ENCODE measurements at places on chromosomes 16 and 17. TPM values are rescaled to one million over a fixed set of nuclear protein-coding genes. Genes with fewer than 3 reads are reported as not detected.

DNA sequence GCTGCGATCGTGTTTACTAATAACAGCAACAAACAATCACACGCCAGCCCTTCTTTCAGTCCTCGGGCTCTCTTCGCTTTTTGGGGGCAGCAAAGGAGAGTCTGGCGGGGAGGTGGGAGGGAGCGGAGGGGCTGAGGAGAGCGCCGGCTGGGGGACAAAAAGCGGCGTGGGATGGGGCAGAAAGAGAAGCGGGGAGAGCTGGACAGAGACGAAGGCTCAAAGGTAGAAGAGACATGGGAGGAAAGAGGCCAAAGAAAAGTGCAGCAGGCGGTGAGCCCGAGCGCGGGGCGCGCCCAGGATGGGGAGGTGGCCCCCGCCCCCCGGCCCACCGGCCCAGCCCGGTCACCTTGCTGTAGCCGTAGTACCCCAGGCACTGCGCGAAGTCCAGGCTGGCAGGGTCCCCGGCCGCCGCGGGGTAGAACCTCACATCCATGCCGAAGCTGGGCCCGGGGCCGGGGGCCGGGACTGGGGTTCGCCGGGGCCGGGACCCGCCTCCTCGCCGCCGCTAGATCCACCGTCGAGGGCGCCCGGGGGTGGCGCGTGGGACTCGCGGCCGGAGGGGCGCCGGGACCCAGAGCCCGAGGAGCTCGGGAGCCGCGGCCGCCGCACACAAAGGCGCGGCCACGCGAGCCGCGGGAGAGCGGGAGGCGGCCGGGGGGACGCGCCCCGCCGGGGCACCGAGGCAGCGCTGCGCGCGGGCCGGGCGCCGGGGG, 496 bp downstream of the TOX3 start:
- DNase-seq: no peak

- DNase-seq: no peak
Measured at GRCh38 chr16:6970171-6970857, 362.3 kb upstream of the RBFOX1 start.

DNA sequence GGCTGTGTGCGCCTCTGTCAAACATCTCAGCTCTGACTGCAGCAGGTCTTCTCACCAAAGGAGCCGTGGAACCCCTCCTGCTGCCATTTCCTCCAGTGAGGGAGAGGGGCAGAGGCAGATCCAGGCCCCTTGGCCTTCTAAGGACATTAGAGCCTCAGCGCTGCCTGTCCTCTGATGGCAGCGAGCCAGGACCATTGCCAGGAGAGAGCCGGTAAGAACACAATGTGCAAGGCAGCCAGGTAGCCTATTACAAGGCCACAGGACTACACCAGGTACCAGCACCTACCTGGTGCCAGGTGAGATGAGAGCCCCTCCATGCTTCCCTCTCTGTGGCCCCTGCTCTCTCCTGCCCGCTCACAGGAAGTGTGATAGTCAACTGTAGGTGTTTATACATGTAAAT, 11.0 kb downstream of the LRRC75A start:
- no peak for DNase-seq

- DNase-seq: no peak
Measured at GRCh38 chr17:80743181-80743771, 198.6 kb downstream of the RPTOR start.

- DNase-seq: no peak
Measured at GRCh38 chr17:5562661-5563360, 21.5 kb downstream of the NLRP1 start.

DNA sequence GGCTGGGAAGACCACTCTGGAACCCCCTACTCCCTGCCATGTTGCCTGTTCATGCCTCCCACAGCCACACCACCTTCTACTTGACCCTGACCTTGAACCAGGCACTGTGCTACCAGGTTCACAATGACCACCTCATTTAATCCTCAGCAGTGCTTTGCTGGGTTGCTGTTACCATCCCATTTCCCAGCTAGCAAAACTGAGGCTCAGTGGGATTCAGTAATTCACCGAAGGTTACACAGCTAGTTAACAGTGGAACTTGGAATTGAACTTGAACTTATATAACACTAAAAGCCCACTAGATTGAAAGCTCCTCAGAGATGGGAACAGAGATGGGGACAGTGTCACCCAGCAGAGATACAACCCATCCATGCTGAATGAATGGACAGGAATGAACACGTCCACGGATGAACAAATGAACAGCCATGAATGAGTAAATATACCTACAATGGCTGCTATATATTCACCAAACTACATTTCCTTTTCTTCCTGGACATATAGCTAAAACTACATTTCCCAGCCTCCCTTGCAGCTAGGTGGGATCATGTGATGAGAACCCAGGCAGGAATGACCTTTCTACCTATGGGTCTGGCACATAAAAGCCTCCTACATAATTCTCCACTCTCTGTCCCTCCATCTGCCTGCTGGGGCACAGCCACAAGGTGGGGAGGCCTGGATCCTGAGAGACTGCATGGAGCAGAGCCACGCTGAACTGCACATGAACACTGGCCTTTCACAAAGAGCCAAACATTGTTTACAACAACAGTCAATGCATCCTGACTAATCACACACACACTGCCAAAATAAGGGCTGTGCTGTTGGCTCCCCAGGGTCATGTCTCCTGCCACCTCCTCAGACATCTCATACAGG, 94.8 kb downstream of the RMI2 start:
- no peak for DNase-seq

DNA sequence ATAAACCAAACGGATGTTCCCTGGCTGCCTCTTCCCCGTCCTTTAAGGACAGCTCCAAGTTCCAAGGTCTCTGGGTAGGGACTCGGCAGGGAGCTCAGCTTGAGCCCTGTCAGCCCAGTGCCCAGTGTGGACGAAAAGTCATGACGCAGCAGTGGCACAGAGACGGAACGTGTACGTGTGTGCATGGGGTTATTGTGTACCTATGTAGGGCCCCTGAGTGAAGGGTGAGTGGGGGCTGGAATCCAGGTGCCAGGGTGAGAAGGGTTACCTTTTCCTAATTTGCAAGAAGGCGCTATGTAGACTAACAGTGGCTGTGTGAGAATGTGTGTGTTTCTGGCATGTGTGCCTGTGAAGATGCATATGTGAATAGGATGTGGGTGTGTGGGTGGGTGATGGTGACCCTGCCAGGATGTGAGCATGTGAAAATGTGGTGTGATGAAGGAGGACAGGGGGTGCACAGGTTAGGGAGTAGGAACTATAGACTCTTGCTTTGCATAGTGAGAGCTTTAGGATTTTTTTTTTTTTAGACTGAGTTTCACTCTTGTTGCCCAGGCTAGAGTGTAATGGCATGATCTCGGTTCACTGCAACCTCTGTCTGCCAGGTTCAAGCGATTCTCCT, 6.0 kb downstream of the SCN4A start:
- DNase-seq: no peak

DNA sequence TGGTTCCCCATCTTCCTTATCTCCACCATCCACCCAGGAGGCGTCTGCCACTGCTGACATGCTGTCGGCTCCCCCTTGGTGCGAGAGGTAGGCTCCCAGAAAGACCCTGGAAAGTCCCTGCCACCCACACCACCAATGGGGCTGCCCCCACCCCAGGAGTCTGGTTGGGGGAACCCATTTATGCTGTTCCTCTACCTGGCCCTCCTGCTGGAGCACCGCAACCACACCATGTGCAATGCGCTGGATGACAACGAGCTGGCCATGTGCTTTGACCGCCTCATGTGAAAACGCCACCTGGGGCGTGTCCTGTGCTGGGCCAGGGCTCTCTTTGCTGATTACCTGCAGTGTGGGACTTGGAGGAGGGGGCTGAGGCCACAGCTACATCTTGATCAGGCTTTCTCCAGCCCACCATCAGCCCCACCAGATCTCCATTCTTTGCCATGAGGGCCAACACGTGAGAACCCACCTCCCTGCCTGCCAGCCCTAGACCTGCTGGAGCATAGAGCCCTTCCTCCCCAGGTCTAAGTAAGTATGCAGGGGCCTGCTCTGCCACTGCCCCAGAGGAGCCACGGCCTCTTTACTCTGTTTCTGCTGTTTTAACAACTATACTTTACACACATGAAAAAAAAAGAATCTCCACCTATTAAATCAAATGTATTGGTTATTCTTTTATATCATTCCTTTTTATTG, 7.9 kb upstream of the ALDH3A1 start:
- peak; percentile 44 for DNase-seq

DNA sequence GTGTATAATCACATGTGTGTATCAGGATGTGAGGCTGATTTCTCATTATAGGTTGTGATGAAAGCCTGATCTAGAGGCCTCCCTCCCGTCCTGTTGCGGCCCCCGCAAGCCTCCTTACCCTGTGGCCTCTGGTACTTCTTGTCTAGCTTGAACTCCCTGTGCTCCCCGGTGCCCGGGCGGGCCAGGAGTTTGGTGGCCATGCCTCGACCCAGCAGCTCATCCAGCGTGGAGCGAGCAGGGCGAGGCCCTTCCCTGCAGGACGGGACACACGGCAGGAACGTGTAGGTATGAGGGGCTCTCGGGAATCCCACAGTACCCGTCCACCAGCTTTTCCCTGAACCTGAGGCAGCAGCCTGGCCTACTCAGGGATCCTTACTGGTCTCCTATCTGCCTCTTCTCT, 14.9 kb downstream of the FBF1 start:
- DNase-seq: peak; percentile 42

DNA sequence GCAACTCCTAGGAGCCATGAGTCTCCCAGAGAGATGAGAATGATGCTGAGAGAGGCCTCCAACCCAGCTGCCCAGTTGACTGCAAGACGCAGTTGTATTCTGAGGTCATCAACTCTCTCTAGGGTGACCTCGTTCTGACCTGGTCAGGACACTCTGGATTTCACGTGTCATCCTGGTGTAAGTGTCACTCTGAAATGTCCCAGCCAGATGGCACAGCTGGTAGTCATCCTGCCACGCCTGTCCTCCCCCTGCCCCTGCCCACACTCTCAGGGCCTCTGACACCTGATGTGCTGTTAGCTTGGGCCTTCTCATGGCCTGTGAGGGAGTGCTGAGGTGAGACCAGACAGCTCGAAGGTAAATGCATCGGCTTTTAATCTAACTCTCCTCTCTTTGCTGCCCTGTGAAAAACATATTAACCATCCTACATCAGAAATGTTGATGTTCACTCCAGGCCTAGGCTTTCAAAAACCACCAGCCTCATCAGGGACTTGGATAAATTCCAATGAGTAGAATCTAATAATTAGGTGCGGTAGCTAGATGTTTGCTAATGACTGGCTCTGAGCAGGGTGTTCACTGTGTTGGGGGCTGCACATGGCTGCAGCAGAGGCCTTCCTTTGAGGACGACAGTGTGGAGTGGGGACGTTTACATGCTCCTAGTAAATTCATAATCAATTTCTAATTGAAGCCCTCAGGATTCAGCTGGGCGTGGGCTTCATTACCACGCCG, 13.8 kb downstream of the MLYCD start:
- peak; percentile 43 for DNase-seq

- DNase-seq: peak; percentile 93
Measured at GRCh38 chr17:48724251-48725003, 1.4 kb downstream of the PRAC2 start.

DNA sequence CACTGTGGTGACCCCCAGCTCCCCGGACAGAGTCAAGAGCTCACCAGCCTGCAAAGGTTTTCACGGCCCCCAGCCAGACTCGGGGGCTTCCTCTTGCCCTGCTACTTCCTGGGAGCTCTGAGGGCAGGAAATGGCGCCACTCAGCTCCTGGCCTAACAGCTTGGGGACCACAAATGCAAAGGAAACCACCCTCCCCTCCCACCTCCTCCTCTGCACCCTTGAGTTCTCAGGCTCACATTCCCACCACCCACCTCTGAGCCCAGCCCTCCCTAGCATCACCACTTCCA, 375 bp upstream of the SPN start:
- peak; percentile 52 for DNase-seq

GRCh38 chr17:6843241-6843880, 11.8 kb upstream of the TEKT1 start:
- DNase-seq: no peak

GRCh38 chr16:1543085-1543896, 9.8 kb downstream of the TMEM204 start:
- DNase-seq: peak; percentile 99

- no peak for DNase-seq
Measured at GRCh38 chr16:79687249-79688130, 87.0 kb upstream of the MAF start.

DNA sequence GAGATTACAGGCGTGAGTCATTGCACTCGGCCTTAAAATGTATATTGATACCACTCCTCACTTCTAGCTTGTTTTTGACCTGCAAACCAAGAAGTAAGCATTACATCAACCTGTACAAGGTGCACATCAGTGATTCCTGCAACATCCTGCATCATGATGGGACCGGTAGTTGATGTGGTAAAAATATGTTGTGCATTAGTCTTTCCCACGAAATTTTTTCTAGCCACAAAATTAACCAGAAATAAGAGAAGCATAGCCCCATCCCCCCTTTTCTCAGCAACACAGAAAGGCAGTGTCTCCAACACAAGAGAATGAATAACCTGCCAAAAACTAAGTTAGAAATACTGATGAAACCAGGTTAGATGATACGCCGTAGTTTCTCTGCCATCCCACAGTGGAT, 21.1 kb upstream of the NSMCE1 start:
- no peak for DNase-seq

GRCh38 chr16:5895137-5895536, 797.5 kb upstream of the EEF2KMT start:
- DNase-seq: peak; percentile 25

DNA sequence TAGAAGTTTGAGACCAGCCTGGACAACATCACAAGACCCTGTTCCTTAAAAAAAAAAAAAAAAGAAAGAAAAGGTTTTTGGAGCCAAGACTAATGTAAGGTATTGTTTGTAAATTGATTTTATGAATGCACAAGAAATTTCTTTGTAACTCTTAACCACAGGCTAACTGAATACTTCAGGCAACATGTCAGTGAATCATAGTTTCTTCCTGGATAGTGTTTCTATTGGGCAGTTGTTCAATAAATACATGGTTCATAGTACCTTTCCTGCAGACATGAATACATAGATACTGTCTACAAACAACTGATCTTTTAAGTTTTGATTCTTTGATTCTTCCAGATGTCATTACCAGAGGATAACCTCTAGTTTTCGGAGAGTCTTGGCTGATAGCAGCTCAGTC, 11.6 kb downstream of the DDX42 start:
- DNase-seq: peak; percentile 74

GRCh38 chr17:7843536-7844291, 9.7 kb downstream of the KDM6B start:
- DNase-seq: peak; percentile 99

- DNase-seq: peak; percentile 97
Measured at GRCh38 chr17:80942423-80943345, 49.0 kb upstream of the CHMP6 start.

DNA sequence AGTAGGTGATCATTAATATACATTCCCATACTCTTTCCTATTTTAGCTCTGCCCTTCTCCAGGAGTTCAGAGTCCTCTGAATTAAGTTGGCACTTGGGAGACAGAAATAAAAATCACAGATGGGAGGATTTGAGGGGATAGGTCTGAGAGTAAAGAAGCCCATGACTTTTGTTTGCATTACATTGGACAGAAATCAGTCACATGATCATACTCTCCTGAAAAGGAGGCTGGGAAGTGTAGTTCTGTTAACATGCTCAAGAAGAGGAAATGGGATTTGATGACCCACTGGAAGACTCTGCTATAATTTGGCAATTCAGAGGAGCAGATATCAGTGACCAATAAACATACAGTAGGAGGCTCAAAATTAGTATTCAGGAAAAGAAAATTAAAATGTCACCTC, 674.9 kb upstream of the C16orf82 start:
- DNase-seq: no peak

GRCh38 chr17:30429155-30429554, 48.1 kb upstream of the GOSR1 start:
- no peak for DNase-seq

Gene TBC1D3K
- total RNA-seq: not detected

Gene EVI2A
- 191 TPM for total RNA-seq

Gene TMEM204
- total RNA-seq: 8.3 TPM

Gene CAMTA2
- total RNA-seq: 19.2 TPM

Gene KRTAP4-5
- not detected for total RNA-seq

Gene CHAD
- total RNA-seq: not detected

Gene TBC1D16
- total RNA-seq: 68.8 TPM

All from osteoblast (primary cell).